ENCODE measurements at places on chromosomes 1 and 21.

GRCh38 chr1:10701145-10701544 is 95.3 kb downstream of the CASZ1 start:
- DNase-seq, result no peak

DNA sequence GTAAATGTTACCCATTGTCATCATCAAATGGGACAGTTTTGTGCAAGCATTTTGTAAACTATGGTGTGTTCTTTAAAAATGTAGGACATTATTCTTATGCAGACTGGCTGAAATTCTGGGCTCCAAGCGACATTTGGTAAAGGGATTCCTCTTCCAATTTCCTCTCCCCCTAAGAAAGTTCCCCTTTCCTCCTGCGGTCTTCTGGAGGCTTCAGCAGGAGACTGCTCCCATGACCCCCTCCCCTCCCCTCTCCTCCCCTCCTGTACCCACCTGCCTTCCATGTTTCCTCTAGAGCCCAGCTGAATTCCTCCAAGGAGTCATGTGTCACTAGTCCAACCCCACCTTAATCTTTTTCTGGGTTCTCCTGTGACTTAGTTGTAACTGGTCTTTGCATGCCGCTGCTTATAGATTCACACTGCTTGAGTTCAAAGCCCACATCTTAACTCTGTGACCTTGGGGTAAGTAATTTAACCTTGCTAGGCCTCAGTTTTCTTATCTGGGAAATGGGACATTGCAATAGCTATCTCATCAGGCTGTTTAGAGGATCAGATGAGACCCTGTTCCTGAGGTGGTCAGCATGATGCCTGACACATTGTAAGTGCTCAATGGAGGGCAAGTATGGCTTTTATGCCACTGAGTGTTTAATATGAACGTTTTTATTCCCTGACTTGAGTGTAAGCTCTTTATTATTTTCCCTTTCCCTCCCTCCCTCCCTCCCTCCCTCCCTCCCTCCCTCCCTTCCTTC is 69.9 kb upstream of the WDR26 start:
- no peak for DNase-seq

GRCh38 chr1:63913533-63913932 is 139.7 kb downstream of the ROR1 start:
- no peak for DNase-seq

GRCh38 chr1:47399846-47400155 is 16.3 kb upstream of the FOXE3 start:
- DNase-seq, result no peak

DNA sequence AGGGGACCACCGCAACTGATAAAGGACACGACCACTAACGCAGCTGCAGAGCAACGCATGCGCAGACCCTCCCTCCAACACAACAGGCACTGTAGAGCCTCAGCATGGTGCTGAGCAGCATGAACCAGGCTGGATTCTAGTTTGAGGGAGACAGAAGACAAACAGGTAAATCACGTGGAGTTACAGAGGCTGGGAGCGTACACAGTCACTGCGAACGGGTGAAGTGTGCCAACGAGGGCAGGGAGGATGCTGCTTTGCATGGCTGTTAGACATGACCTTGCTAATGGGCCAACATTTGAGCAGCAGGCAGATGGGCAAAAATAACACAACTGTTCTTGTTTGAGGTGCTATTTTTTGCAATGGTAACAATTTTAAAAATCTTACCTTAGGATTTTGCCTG is 55.2 kb upstream of the NADK start:
- no peak for DNase-seq
